CD4-positive, alpha-beta T cell treated with Interleukin-17A for 1 hour (primary cell): ENCODE measurements at places on chromosomes 3 and 15.

- no peak for DNase-seq
Measured at GRCh38 chr15:69303337-69304181, 4.8 kb downstream of the PAQR5 start.

- no peak for DNase-seq
Measured at GRCh38 chr3:10998542-10998941, 6.0 kb downstream of the SLC6A1 start.

DNA sequence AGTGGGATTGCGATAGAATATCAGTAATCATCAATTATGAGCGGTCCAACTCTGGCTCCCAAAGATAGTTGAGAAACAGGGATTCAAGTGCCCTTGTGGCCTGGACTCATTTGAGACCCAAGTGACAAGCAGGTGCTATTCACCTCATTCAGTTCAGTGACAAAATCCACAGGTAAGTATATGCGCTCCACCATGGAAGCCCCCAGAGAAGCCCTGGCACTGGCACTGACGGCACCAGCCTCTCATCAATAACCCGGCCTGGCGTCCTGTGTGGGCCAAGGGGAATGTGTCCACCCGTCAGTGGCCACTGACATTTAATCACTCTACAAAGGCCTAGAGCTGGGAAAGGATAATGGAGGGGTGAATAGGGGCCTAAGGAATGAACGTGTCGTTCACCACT, 117.2 kb downstream of the ADCY5 start:
- no peak for DNase-seq

GRCh38 chr3:162743091-162743490, 1246.5 kb downstream of the OTOL1 start:
- no peak for DNase-seq

DNA sequence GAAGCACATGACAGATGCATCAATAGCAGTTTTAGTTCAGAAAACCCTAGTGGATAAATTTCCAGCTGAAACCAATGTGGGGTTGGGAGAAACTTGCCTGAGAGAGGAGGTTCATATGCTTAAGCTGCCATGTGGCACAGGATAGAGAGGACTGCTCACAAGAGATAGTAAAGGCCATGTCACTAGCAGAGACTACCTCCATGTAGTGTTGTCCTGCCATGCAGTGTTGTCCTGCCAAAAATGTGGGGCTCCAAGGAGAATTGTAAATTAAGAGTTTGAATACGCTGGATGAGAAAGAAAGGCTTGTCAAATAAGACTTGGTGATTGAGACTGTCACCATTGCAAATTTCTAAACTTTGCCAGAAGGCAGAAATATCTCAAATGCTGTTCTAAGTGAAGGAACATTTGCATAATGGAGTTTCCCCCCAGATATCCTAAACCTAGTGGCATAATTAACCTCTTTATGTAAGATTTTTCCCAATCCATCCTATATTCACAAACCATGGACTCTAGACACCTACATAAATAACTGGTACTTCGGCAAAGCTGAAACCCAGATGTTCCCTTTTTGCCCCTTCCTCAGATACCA, 938.3 kb upstream of the ALCAM start:
- DNase-seq = no peak

GRCh38 chr15:68578175-68578979, 416 bp upstream of the CORO2B start:
- DNase-seq = no peak

- DNase-seq = no peak
Measured at GRCh38 chr15:68525815-68526214, 53.0 kb upstream of the CORO2B start.

- no peak for DNase-seq
Measured at GRCh38 chr15:60831540-60831939, 352.6 kb upstream of the ICE2 start.

GRCh38 chr15:47565949-47566348, 151.4 kb upstream of the SEMA6D start:
- no peak for DNase-seq

DNA sequence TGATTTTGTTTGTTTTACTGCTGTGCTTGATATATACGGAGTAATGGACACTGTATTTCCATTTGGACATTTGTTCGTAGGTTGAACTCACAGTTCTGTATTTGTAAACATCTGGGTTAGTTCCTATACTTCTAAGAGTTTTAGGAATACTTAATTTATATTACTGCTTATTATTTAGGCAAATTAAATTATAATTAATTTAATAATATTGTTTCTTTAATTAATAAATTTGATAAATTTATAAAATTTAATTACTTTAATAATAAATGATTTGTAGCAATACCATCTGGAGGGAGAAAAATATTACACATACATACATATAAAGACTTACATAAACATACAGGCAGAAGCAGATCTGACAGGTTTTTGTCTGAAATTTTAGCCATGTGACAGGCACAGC, 14.5 kb upstream of the B4GALT4 start:
- DNase-seq = no peak

DNA sequence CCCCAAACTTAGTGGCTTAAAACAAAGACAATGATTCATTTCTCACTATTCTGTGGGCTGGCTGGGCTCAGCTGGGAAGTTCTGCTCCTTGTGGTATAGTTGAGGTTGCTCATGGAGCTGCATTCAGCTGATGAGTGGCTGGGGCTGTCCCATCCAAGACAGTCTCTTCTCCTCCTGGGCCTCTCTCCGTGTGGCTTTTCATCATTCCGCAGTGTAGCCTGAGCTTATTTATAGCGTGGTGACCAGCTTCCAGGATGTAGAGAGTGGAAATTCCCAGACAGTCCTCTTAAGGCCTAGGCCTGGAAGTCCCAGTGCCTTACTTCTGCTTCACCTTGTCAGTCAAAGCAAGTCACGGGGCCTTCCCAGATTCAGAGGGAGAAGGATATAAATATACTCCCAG, 136.7 kb upstream of the DAZL start:
- DNase-seq = no peak

- no peak for DNase-seq
Measured at GRCh38 chr3:54878145-54878544, 49.7 kb downstream of the LRTM1 start.

- no peak for DNase-seq
Measured at GRCh38 chr3:179018808-179019207, 52.8 kb downstream of the ZMAT3 start.
